ENCODE measurements at places on chromosomes 7 and 10.

- no peak for DNase-seq
These were observed 196.6 kb downstream of the TRIL start for GRCh38 chr7:28761505-28761904.

DNA sequence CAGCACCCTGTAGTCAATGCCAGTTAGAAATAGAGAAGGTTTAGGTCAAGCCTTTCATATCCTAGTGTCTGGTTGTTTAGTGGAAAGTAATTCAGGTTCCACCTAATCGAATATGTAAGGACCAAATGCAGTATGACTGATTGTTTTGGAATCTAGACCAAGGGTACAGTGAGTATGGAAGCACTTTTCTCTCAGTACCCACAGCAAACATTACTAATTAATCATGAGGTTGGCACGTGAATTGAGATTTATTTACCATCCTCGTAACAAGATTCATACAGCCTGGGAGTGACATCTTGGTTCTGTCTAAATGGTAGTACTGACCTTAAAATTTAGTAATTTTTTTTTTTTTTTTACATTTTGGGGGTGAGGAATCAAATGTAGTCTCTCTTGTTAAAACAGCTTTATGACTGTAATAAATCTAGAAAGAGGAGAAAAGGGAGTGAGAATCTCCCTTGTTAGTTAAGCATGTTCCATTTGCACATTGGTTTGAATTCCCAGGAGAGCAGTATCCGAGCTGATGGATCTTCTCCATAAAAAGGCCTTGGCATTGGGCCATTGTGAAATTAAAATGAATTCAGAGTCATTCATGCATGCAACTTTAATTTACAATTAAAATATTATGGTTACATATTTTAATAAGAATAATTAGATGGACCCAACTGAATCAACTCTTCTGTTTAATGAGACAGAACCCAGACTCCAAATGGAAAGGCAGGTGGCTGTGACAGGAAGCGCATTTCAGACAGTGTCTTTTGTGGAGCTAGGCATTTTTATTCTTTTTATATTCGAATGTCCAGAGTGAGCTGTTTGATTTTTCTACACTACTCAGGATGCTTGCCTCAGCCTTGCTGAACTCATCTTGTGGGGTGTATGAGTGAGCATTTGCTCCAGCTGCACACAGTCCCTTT lies 57.6 kb downstream of the SNX10 start:
- DNase-seq: no peak

- DNase-seq: no peak
These were observed 292.0 kb upstream of the ZMIZ1 start for GRCh38 chr10:78776756-78777155.

DNA sequence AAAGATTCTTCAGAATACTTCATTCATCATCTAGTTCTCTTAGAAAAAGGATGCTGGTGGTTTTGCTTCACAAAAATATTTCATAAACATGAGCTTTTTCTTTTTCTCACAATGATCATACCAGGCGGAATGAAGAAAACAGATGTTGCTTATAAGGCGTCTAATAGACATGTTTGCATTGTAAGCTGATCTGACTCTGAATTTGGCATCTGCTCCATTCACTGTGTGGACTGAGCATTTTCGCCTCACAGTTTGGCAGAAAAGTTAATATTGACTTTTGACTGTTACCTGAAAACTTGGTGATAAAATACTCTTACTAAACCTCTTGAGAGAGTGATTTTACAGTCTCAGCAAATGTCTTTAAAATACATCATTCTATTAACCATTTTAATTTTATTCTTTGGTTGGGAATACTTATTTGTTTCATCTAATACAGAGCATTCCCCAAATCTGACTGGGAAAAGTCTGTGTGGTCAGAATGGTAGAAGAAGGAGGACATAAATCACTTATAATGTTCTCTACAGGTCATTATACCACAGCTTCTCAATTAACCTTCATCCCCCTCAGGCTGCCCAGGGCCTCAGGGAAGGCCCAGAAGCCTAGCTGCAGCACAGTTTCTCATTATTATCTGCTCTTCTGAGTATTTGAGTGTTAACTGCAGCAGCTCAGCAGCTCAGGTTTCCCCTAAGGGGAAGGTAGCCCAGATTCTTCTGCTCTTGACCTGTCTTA lies 121.6 kb upstream of the KAT6B start:
- no peak for DNase-seq

DNA sequence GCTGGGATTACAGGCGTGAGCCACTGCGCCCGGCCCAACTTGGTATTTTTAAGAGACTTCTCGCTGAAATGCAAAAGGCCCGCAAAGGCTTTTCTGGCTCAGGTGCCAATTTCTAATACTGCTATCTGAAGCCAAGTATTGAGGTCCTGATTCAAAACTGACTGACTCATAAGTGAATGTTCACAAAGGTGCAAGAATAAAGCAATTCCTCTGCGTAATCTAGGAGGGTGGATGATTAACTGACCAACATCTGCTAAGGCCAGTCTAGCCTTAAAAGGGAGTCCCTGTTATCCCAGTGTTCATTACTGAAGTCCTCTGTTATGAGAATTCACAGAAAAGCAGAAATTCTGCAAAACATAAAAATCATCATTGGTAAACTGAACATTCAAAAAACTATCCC lies 111.4 kb downstream of the SRPK2 start:
- DNase-seq: no peak
